ENCODE measurements at places on chromosomes 1 and 21.

GRCh38 chr1:172530000-172530399 lies 3.0 kb upstream of the SUCO start:
- no peak for DNase-seq

DNA sequence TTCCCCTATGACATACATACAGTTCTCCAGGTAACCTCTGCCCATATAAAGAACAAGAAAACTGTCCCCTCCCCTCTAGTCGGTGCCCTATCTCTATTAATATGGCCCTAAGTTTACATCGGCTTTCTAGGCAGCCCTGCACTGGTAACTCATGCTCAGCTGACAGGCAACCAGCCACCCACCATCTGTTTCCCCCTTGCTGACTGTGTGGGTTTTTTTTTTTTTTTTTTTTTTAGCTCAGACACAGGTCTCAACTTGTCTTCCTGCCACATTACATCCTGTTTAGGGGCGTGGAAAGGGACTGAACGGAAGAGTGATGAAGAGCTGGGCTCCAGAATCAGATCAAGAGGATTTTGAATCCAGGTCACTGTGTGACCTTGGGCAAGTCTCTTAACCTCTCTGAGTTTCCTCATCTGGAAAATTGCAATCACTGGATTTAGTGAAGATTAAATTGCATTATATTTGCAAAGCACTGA lies 14.0 kb downstream of the LAPTM5 start:
- peak; percentile 85 for DNase-seq

GRCh38 chr1:215617979-215618378 lies 50.9 kb downstream of the KCTD3 start:
- no peak for DNase-seq

DNA sequence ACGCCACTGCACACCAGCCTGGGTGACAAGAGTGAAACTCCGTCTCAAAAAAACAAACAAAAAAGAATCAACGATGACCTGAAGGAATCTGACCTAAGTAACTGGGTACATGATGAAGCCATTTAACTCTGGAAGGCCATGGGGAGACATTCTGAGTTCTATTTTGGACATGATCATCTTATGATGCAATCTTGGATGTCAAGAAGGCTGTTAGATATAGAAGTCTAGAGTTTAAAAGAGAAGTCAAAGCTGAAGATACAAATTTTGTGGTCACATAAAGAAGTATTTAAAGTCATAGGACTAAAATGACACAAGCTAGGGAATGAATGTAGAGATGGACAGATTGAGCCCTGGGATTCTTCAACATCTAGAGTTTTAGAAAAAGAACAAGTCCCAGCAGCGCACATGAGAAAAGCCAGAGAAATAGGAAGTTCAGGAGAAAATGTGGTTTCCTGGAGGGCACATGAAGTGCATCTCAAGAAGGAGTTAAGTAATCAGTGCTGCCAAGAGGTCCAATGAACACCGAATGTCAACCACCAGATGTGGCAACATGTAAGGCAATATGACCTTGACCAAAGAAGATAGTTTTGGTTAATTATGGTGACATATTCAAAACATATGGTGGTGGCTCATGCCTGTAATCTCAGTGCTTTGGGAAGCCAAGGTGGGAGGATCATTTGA lies 26.8 kb downstream of the ELK4 start:
- DNase-seq = no peak

- peak; percentile 62 for DNase-seq
Measured at GRCh38 chr1:206469933-206470691, at the start of gene IKBKE. IKBKE (plus strand) TSS chr1:206470476; CDS start chr1:206473228, 2,752 bp downstream.

GRCh38 chr1:207603777-207604176 lies 41.2 kb upstream of the CR1L start:
- no peak for DNase-seq

- DNase-seq = no peak
Measured at GRCh38 chr1:170533298-170533697, 1.3 kb downstream of the GORAB start.

GRCh38 chr1:89995598-89996449 lies 914 bp downstream of the ZNF326 start:
- no peak for DNase-seq

DNA sequence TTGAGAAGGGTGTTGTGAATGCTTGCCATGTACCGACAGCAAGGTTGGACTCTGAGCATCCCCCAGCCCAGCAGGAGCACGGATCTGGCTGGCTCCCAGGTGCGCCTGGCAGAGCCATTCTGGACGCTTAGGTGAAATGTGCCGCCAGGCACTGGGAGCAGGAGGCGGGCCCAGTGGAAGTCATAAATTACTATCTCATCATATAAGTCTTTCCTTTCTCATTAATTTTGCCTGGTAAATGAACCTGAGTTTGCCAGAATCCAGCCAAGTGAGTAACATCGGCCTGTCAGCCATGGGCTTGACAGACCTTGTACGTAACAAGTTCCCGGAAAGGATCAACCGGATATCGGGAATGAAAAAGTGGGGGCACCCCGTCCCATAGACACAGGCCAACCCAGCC lies 179.5 kb upstream of the ARHGEF16 start:
- DNase-seq = no peak

DNA sequence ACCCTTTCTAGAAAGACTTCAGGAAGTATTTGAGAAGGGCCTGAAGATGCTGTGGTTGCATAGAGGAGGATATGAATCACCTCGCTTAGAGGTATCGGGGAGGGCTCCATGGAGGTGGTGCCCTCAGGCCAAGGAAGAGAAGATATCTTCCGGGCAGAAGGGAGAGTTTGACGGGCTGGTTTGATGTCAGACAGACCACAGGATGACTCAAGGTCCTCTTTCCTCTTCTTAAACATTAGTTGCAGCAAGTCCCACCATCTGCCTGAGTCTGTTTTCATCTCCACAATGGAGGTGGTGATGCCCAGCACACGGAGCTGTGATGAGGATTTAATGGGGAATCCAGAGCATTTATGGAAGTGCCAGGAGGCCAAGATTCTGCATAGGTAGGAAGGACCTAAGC lies 25.1 kb upstream of the RUNX3 start:
- DNase-seq = peak; percentile 92

DNA sequence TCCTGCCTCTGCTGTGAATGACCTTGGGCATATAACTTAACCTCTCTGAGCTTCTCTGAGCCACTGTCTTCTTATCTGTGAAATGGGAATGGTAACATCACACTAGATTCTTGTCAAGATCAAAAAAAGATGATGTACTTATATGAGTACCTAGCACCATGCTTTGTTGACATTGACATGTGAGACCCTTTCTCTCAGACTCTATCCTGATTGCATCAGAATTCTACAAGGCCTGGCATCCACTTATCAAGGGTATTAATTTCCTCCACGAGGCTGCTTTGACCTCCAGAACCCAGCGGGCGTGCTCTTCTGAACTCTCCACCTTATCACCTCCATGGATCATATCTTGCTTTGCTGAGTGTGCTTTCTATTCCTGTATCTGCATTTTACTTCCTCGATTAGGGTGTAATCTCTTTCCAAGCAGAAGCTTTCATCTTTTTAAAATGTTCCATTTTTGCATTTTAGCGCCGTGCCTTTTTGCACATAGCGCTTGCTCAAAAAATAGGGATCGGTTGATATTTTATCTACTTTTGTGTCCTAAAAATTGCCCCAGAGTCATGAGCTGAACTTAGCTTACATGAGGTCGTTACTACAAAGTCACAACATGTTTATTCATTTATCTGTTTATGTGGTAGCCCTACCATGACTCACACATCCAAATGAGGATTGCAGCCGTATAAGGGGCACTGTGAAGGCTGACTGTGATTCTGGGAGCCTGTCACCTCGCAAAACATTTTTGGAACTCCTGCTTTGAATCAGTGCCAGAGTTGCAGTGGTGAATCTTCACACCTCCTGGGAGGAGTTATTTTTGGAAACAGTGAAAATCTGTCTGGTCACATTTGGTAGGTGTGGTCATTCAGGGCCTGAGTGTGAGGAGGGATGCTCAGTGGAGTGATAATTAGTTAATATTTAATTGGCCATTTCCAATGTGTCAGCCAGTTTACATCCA lies 63.2 kb downstream of the IER5 start:
- DNase-seq = no peak

GRCh38 chr21:23543333-23543732 lies 2063.9 kb downstream of the MRPL39 start:
- DNase-seq = no peak

DNA sequence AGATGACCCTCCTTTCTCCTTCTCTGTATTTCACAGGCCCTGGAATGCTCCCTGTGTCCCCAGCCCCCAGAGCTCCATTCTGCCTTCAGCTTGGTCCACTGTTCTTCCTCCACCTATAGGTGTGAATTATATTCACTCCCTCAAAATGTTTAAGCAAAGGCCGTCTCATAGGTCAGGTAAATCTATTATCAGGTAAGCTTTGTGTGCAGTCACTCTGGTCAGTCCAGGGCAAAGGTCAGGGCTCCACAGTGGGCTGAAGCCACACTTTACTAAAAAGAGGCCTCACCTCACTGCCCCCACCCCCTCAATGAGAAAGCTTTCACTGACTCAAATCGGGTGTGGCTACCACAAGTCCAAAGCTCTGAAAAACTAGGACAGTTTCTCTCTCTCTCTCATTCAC lies 65.9 kb downstream of the DNTTIP2 start:
- DNase-seq = no peak

Measured in activated CD8-positive, alpha-beta T cell treated with anti-CD3 and anti-CD28 coated beads for 36 hours (primary cell).